T1000 (cell line): ENCODE measurements at places on chromosomes 7 and 10.

DNA sequence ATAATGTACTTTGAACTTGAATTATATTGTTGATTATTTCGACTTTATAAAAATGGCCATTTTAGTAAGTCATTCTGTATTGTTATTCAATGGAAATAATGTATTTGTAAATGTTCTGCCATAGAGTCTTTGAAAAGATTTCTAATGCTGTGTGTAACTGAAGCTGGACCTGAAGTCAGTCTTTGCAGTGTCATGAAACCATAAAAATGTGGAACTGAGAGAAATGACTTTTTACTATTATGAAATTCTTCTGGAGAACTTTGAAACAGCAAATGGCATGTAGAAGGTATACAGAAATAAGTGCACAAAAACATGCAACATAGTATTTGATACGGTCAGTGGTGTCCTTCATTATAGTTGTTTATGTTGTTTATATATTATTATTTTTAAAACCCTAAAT, 59.7 kb upstream of the ADRA2A start:
- no peak for DNase-seq

DNA sequence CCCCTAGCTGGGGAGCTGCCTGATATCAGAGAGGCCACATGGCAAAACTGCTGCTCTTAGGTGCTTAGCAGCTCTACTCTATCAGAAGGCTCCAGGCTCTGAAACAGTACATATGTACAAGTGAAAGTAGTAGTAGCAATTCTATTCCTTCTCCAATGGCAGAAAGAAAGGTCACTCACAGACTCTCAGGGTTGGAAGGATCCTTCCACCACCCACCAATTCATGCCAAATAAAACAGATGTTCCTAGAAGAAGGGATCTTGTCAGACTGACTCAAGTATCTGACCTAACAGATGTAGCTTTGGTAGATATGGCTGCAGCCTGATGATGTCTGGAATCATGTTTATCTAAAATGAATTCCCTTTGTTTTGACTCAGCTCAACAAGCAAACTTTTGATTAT, 8.0 kb upstream of the ALDH18A1 start:
- no peak for DNase-seq

DNA sequence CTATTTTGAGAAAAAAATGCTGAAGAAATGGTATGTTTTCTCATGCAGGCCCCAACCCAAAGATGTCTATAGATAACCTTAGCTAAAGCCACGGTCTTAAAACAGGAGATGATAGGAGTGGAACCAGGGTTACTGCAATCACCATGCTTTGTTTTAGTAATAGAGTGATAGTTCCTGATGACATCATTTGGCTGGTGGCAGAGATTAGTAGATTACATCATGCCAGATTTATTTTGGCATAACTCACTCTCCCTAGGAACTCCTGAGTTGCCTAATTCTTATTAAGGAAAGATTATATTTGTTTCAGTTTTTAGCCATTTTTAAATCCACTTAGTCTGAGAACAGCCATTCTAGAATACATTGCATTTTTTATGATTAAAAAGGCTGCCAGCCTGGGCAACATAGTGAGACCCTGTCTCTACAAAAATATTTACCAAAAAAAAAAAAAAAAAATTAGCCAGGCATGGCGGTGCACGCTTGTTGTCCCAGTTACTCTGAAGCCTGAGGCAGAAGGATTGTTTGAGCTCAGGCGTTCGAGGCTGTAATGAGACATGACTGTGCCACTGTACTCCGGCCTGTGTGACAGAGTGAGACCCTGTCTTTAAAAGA, 17.8 kb downstream of the ENO4 start:
- DNase-seq, result no peak

DNA sequence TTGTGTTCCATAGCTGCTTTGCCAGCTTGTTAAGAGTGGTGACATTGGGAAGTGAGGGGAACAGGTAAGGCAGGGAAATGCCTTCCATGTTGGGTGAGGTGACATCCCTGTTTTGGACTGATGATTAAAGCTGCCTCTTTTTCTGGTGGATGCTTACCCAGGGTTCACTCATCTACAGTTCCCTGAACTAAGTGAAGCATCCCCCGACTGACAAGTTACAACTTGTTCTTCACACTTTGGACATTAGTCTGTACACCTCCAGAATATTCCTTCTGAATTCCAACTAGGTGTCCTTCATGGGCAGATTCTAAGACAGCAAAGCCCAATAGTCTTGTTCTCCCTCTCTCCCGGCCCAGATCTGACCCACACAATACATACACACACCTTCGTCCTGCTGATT, 63.4 kb downstream of the HDAC9 start:
- DNase-seq, result no peak

GRCh38 chr7:30281791-30282190, 2.6 kb upstream of the ZNRF2 start:
- DNase-seq, result no peak

DNA sequence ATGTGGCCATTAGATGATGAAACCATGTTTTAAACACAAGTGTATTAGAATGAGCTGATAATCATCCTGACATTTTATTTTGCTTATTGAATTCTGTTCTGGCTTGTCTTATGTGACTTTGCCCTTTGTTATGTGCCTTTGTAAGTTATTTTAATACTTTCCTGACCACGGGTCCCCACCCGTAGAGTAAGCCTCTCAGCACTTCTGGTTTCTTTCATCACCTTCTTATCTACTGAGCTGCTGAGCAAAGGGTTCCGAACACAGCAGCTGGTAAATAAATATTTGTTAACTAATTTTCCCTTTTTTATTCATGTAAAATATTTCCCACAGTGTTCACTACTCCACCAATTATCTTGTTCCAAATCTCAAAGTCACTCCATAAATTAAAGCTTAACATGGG, 1115.3 kb downstream of the SORCS3 start:
- DNase-seq, result no peak

DNA sequence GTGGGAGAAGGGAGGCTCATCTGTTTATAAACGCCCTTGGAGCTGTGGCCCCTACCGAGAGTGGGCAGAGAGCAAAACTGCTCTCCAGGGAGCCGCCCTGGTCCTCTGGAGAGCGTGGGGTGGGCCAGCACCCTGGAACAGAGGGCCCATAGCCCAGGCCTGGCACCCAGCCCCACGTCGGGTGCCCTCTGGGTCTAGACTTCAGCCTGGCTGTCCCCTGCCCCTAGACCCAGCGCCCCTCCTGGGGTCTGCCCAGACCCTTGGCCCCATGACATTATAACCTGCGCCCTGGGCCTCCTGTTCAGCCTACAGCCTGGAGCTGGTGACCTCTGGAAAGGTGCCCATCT, 24.7 kb downstream of the GET4 start:
- DNase-seq, result no peak

DNA sequence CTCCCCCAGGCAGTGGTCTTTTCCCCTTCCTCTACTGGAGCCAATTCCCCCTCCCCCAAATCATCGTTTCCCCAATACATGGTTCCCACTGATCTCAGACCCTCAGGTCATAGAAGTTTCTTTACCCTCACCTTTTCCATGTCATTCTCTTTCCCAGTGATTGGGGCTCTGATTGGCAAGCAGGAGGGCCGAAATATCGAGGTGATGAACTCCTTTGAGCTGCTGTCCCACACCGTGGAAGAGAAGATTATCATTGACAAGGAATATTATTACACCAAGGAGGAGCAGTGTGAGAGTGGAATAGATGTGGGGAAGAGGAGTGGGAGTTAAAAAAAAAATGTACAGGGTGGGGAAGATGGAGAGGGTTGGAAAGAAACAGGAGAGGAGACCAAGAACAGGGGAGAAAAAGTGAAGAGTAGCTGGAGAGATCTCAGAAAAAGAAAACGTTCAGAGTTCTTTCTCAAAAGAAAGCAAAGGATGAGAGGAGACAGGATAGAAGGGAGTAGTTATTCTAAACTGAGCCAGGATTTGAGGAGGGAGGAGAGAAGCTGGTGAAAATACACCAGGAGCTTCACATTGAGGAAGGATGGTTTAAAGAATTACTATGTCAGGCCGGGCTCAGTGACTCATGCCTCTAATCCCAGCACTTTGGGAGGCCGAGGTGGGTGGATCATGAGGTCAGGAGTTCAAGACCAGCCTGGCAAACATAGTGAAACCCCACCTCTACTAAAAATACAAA, 858 bp downstream of the COPS6 start:
- DNase-seq, result no peak

DNA sequence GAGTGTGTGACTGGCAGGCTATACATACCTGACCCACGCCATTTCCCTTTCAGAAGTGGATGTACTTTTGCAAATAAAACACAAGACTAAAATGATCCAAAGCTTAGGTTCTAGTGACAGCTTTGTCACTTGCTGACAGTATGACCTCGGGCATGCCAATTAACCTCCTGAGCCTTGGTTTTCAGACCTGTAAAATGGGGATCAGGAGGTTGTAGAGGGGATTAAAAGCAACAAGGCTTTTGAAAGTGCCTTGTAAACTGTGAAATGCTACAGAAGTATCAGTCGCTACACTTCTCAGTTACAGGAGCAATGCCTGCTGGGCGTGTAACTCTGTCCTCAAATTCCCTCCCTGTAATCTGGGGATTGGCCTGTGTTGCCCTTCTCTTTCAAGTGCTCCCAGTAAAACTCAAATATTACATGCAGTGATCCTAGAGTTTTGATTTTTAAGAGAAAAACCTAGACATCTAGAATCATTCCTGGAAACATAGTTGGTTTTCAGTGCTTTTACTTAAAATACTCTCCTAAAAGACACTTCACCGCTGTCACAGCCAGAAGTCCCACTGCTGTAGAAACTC, 8.8 kb upstream of the GRB10 start:
- DNase-seq, result no peak

DNA sequence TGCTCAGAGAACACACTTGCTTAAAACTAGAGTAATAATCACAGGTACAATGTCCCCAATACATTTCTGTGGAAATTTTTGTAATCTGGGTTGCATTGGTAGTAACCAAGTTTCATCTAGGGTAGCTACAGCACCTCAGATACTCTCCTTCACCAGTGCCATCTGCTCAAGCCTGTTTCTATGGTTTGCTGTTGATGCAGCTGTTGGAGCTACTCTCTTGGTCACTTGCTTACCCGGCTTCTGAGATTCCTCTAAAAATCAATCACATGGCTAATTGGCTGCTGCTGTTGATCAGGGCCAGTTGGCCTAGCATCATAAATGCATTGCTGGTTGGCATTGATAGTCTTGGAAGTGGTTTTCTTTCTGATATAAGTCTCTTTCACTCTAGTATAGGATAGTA, 220.8 kb downstream of the BICC1 start:
- no peak for DNase-seq

DNA sequence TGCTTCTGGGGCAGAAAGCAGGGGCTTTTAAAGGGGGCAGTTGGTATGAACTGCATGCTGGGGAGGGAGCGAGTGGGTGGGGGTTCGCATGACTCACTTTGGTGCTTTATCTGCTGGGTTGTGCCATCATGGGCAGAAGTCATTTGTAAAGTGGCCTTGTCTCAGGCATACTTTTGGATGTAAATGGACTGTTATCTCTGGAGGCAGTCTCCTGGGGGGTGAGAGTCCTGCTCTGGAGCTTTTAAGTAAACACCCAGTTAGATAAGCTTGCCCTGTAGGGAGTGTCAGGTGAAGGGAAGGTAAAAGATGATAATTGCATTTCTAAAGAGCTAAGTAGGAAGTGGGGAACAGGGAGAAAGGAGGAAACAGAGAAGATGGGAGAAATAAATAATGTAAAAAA, 1.6 kb upstream of the GSTO1 start:
- DNase-seq, result no peak

- DNase-seq, result no peak
Observed at GRCh38 chr10:101941871-101942270, 98.3 kb upstream of the KCNIP2 start.

- no peak for DNase-seq
Observed at GRCh38 chr10:123150986-123151736, 3.0 kb upstream of the BUB3 start.

DNA sequence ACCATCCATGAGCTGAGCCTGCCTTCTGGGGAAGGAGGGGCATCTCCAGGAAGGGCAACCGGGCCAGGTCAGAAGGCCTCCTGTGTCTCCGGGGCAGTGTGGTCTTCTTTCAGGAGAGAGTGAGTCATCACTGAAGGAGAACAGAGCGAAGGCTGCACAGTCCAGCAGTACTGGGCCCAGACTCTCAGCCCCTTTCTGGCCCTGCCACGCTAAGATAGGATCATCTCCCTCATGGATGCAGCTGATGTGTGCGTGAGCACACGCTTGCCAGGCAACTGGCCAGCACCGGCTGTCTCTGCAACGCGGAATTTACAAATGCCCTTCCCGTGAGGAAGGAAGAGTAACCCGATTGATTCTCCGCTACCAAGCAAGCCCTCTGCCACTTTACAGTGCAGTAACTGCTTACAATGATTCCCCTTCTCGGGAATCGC, 328.2 kb downstream of the TNS3 start:
- peak; percentile 46 for DNase-seq

- no peak for DNase-seq
Observed at GRCh38 chr7:18958627-18959026, 158.8 kb downstream of the TWIST1 start.

GRCh38 chr10:114874827-114875411, 53.3 kb downstream of the FHIP2A start:
- DNase-seq, result no peak

- DNase-seq, result no peak
Observed at GRCh38 chr7:32299133-32299702, 191.0 kb downstream of the LSM5 start.

- no peak for DNase-seq
Observed at GRCh38 chr10:112361951-112362751, 11.8 kb upstream of the ACSL5 start.

DNA sequence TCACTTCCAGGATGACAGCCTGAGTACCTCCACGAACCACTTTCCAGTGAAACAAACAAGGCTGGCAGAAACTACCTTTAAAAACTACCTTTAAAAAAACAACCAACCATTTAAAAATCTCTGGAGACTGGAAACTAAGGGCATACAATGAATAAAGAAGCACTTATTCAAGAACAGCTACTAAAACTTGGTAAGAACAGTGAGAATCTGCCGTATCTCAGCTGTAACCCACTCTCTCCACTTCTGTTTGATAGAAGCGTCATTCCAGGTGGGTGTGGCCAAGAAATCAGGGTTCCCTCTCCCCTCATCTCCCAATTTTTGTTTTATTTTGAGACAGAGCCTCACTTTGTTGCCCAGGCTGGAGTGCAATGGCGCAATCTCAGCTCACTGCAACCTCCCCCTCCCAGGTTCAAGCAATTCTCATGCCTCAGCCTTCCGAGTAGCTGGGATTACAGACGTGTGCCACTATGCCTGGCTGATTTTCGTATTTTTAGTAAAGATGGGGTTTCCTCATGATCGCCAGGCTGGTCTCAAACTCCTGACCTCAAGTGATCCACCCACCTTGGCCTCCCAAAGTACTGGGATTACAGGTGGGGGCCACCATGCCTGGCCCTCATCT, 158.8 kb upstream of the CHST15 start:
- no peak for DNase-seq

- no peak for DNase-seq
Observed at GRCh38 chr7:90919816-90920215, 323.7 kb downstream of the CDK14 start.

GRCh38 chr7:90229682-90230081, 15.3 kb upstream of the CFAP69 start:
- no peak for DNase-seq

DNA sequence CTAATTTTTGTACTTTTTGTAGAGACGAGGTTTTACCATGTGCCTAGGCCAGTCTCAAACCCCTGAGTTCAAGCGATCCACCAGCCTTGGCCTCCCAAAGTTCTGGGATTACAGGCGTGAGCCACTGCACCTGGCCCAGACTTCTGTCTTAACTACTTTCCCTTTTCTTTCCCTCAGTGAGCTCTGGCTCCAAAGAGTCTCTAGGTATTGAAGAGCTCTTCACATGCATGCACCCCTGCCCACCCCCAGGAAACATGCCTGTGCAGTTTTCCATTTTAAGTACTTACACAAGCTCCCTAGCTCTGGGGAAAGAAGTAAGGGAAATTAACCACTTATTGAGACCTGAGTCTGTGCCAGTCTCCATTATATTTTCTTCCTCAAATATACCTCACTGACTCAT, 2.0 kb downstream of the MYOZ1 start:
- DNase-seq, result no peak
